ENCODE measurements at places on chromosomes 12 and 14. TPM values are rescaled to one million over a fixed set of nuclear protein-coding genes. Genes with fewer than 3 reads are reported as not detected.

Gene HNRNPA1
- 112 TPM for total RNA-seq

Gene COX8C
- not detected for total RNA-seq

Gene RNASE3
- total RNA-seq = not detected

Gene TOMM20L
- not detected for total RNA-seq

All from Caki2 (cell line).